ENCODE measurements at places on chromosomes 4 and X. TPM values are rescaled to one million over a fixed set of nuclear protein-coding genes. Genes with fewer than 3 reads are reported as not detected.

- no peak for DNase-seq
These were observed 9.4 kb downstream of the FHIP1A start for GRCh38 chr4:151418385-151418784.

Gene IBSP
- not detected for total RNA-seq

DNA sequence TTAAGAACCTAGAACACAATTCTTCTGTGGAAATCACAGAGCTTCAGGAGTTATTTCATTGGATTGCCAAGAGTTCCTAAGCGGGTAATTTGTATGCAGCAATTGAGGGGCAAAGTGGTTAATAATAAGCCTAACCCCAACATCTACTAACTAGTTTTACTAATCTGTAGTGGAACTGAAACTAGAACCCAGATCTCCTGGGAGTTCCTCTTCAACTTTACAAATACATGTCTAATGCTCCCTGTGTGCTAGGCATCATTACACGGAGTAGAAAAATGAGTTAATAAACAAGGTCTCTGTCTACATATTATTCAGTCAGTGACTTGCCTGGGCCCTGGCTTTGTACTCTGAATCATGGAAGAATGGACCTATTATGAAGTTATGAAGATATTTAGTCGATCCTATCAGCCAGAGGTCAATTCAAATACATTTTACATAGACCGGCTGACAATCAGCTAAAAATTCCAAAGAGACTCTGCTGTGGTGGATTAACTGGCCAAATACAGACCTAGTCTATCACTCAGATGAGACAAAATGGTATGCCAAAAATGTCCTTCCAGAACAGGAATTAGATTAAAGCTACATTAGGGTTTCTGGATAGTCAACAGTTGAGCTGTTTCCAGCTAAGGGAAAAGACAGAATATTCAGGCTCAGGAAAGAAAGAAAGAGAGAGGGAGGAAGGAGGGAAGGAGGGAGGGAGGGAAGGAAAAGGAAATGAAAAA lies 326.0 kb downstream of the FBXW7 start:
- DNase-seq = no peak

DNA sequence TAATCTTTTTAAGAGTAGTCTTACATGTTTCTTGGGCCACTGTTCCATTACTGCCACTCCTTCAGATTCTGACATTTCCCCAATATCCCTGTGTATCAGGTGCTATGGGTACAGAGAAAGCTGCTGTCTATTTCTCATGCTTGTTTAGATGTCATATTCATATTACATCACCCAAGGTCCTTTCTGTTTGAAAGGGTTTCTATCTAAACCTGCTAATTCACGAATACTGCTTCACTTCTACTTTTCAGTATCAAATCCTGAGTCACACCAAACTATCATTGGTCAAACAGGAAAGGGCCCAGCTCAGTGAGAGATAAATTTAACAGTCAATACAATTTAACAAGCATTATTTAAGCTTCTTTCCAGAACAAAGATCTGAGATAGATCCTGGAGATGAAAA lies 241.4 kb downstream of the UGT8 start:
- no peak for DNase-seq

- DNase-seq = no peak
These were observed 100.9 kb downstream of the SLC34A2 start for GRCh38 chr4:25756503-25756902.

GRCh38 chr4:118014831-118015230 lies 19.5 kb upstream of the NDST3 start:
- no peak for DNase-seq

GRCh38 chr4:113951263-113951662 lies 28.2 kb downstream of the ARSJ start:
- no peak for DNase-seq

DNA sequence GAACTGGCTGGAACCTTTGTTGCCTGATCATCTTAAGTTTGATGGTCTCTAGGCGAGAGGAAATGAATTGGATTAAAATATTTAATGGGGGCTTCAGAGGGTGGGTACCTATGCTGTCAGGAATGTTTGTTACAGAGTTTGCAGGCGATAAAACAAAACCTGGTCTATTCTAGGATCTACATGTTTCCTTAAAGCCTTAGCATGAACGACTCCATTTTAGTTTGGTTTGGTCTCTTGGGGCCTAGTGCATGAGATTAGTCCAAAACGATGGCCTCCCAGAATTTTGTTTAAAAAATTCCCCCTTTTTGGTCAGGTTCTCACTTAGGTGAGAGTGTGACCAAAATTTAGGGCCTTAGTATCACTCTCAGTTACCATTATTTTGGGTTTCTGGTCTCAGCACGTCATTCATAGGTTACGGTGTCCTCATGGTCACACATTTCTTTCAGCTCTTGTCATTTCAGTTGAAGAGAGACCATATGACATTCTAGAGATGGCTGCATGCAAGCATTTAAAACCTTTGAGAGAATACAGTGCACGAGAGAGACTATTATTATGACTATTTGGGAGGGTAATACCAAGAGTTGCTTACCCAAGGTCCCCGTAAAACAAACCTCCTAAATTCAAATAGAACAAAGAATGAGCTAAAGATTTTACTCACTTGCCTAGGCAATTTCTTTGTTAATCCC lies 13.8 kb downstream of the MOB1B start:
- no peak for DNase-seq

GRCh38 chr4:138005486-138005885 lies 236.7 kb downstream of the SLC7A11 start:
- no peak for DNase-seq

DNA sequence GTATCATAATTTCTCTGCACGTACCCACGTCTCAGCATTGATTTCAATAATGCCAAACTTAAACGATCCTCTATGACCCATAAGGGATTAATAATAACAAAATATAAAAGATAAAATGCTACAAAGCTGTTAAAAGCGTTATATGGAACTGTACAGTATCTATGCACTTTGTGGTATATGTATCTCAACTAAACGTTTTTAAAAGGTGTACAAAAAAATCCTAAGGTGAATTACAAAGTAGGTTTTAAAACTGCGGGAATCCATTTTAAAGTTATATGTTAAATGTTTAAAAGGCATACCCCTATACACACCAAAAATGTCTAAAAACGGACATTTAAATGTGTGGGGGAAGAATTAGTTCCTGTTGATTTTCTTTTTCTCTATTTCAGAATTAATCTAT lies 860 bp downstream of the ZNF182 start:
- DNase-seq = no peak
